ENCODE measurements at places on chromosomes 7 and 10.

- DNase-seq = no peak
These were observed 10.2 kb downstream of the LMOD2 start for GRCh38 chr7:123665896-123666295.

DNA sequence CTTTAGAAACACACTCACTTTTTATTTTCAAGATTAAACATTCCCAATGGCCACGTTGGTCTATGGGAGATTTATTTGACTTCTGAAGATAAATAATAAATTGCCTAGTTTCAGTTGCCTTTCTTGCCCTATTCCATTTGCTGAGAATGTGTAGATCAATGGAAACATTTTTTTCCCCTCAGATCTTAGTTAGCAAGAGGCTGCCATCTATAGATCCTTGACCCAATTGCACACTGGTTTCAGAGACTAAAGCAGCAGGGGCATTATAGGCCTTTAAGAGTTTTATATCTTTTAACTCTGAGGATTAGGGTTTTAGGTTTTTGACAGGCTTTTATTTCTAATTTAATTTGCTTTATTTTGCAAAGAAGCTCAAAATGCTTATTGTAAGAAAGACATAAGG is 163.2 kb upstream of the GPR26 start:
- DNase-seq = no peak

GRCh38 chr7:106283831-106284713 is 711 bp downstream of the NAMPT start:
- DNase-seq = peak; percentile 28

DNA sequence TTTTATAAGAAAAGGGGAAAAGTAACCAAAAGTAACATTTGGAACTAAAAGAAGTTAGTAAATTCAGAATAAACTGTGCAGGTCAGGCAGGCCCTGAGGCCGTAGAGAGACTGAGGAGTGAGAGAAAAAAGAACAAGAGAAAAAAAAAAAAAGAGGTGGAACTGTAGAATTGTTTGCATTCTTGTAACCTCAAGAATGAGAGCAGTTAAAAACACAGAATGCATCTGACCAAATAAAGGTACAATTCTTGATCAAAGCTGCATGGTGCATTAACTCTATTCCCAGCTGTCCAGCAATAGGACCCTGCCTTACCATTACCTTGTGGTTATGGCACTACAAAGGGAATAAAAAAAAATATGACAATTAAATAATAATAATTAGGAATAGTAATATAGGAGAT is 170.1 kb upstream of the SEMA3A start:
- peak; percentile 40 for DNase-seq

DNA sequence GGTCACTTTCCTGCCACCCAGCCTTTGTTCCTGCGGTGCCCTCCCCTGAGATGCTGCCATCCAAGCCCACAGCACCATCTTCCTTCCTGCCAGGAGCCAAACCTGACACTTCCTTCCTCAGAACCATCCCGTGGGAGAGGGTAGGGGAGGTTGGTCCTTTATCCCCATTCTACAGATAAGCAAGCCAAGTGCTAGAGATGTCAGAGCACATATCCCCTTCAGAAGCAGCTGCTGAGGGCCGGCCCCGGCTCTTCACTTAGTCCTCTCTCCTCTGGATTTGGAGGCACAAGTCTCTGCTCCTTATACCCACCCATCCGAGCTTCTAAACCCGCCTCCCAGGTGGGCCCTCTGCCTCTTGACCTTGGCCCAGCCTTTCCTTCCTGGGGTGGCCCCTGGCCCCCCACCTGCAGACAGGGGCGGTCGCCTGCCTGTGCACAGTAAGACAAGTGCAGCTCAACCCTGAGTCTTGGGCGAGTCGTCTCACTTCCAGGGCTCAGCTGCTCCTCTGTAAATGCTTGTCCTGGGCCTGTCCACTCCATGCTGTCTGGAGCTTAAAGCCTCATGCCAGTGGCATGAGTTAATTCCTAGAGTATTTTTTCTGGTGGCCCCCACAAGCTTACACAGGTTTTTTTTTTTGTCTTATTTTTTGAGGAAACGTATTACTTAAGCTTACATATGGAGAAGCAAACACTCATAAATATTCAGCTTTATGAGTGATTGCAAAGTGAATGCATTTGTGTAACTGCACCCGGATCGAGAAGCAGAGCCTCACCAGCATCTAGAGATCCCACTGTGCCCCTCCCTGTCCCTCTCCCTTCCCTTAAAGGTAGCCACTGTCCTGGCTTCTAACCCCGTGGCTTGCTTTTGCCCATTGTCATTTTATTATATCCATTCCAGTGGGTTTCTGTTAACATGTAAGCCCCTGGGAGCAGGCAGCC is 125.1 kb downstream of the CDH23 start:
- DNase-seq = no peak

DNA sequence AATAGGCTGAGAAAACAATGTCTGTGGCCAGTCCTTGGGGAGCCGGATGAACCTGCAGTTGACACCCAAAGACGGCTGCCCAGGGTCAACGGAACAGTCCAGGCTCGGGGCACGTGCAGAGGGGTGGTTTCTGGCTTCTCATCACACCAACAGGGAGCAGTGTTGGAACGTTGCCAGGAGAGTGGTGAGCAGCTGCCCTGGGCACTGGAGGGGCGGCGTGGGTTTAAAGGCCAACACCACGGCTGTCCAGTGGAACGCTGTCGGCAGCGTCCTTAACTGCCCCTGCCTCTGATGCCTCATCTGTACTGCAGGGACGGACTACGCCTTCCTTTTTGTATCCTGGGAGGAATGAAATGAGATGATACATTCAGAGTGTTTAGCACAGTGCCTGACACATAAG is 19.8 kb downstream of the JCAD start:
- no peak for DNase-seq

DNA sequence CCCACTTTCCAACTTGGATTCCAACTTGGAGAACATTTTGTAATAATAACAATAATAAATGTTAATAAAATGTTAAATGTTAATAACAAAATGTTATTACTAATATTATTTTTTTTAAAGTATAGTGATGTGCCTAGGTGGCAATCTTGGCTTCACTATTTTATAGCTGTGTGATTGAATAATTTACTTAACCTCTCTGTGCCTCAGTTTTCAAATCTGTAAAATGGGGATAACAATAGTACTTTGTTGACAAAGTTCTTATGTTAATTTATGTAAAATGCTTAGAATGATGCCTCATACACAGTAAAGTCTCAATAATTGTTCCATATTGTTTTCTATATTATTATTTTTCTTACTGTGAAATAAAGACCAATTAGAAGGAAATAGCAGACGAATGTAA is 23.3 kb upstream of the TMEM26 start:
- no peak for DNase-seq

DNA sequence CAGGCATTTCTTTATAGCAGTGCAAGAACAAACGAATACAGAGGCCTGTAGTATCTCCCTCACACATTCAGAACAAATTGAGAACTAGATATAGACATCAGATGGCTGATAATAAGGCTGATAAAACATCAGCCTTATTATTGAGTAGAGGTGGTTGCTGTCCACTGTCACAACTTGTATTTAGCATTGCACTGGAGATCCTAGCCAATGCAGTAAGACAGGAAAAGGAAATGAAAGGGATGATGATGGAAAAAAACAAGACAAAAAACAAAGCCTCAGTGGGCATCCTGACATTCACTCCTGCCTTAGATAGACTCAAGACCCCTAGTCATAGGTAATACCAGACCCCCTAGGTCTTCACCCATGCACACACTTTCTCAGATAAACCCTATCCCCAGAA is 4.7 kb upstream of the RABGEF1 start:
- no peak for DNase-seq

GRCh38 chr7:103657474-103657894 is 211.5 kb upstream of the SLC26A5 start:
- no peak for DNase-seq

DNA sequence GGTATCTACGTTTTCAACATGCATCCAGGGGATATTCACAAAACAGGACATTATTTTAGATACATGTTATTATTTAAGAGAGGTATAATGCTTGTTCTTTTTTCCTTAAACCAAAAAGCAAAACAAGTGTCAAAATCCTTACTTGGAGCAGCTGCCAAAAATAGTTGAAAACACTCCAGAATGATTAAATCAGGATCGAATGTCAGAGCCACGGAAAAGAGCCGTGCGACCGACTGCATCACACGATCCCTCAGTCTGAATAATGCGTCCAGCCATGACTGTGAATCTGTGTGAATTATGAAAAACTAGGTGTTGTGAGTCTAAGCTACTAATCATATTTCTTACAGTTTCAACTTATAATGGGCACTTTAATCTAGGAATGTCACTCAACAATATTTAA is 126.0 kb downstream of the PARD3 start:
- peak; percentile 70 for DNase-seq

GRCh38 chr7:128076796-128077271 is 45.6 kb upstream of the LRRC4 start:
- DNase-seq = no peak

DNA sequence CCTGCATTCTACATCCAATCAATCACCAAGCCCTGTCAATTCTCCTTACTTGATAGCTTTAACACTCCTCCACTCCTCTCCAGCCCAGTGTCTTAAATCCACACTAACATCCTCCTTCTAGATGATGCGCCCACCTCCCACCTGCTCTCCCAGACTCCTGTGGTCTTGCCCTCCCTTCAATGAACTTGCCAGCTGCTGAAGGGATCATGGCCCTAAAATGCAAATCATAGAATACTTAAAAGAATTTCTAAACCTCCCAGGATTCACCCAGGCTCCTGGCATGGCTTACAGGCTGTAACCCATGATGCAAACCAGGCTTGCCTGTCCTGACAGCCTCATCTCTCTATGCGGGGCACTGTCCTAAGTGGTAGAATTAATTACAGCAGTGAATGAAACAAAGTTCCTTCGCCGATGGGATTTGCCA is 43.6 kb downstream of the SYPL1 start:
- DNase-seq = no peak

GRCh38 chr10:18142151-18142550 is 1.9 kb downstream of the CACNB2 start:
- no peak for DNase-seq

DNA sequence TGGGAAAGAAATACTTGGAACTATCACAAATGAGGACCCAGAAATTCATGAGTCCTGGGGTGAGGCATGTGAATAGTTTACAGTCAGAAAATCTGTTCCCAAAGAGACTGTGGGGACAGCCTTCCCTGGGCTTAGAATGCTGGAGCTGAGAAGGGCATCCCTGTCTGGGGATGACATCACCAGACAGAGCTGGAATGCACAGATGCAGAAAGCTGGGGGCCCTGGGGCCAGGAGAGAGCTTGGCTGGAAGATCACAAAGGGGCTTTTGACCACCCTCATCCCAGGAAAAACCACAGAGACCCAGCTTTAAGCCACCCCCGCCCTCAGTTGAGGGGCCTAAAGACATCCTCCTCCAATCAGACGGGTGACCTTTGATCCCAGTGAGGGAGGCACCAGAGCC is 264.5 kb downstream of the PLXNA4 start:
- DNase-seq = peak; percentile 23

DNA sequence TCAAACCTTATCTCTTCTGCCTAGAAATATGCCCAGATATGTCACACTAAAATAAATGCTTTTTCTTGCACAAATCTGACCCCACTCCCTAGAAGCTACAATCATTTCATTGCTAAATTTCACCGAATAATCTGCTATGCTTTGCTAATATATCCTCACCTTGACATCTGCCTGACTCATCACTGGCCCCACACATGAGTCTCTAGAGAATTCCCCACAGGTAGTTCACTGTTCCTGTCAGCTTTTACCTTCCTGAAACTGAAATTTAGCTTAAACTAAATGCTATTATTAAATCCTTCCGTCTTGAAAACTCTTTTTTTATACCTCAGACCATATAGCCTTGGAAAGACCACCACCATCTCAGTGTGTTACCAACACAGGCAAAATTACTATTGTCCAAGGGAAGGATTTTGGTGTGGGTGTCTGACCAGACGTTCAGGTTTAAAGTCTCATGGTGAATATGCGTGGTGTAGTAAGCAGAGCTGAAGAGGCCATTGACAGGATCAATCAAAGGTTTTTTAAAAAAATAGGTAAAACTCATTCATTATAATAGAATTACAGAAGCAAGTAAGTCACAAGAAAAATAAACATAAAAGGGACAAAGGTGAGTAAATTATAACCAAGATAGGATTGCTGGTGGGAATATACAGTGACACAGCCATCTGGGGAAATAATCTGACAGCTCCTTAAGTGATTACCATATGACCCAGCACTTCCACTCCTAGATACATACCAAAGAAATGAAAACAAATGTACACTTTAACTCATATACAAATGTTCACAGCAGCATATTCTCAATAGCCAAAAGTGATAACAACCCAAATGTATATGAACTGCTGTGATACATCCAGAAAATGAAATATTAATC is 173.5 kb downstream of the KMT2E start:
- no peak for DNase-seq

- DNase-seq = no peak
These were observed 12.7 kb downstream of the TMEM120A start for GRCh38 chr7:75981453-75982305.

- DNase-seq = no peak
These were observed 27.8 kb downstream of the ENTPD1 start for GRCh38 chr10:95783741-95784140.

DNA sequence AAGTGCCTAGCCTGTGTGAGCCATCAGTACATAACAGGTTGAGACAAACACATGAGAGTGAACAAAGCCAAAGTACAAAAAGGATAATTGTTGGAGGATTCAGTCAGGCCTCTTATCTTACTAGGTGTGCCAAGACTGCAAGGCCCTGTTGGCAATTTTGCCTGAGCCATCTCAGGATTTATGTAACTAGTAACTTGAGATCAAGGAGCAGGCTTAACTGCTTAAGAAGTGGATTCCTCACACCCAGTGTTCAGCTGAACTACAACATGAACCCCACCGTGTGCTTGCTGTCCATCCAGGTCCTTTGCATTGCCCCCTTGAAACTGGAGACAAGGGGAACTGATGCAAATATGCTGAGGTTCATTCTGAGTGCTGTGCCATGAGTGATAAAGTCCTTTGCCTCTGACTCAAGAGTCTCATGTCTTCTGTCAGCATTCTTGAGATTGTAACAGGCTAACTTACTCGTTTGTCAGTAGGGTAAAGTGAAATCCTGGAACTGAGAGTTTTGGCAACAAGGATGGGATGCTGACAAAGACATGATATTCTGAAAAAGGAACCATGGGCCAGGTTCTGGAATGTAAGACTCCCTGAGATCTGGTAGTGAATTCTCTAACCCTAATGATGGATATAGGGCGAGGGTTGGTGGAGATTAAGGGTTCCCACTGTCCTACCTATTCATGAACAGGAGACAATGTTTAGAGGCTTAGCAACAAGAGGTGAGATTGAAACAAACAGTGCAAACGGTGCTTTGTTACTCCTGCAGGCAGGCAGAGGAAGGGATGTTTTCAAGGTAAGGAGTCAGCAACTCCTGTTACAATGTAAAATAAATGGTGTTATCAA is 44.1 kb upstream of the GATAD1 start:
- peak; percentile 30 for DNase-seq

- DNase-seq = peak; percentile 14
These were observed 314.1 kb downstream of the WDR11 start for GRCh38 chr10:121165276-121165675.

DNA sequence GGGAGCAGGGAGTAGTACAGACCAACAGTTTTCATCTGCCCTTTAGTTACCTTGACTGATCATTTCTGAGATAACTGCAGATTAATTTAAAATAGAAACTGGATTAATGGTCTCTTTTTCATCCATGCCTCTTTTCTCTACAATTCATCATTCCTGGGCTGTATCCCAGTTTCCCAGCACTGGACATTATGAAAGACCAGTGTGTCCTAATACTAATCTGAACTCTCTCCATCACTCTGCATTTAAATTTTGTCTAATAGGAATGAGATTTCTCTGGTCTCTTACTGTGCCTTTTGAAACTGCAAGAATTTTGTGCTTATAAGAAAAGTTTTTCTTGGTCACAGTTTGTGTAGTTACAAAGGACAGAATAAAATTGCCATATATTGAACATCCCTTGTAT is 12.7 kb downstream of the PLEKHA8 start:
- DNase-seq = no peak

Data from fibroblast of skin of right quadriceps (primary cell).